Activated CD4-positive, alpha-beta memory T cell treated with anti-CD3 and anti-CD28 coated beads, Interleukin-2, amount 10 ng/mL, durations not matched to agents 7 days and 5 days (primary cell): ENCODE measurements at places on chromosomes 2 and 18. TPM values are rescaled to one million over a fixed set of nuclear protein-coding genes. Genes with fewer than 3 reads are reported as not detected.

RAX gene
- total RNA-seq, result not detected

FABP1 gene
- total RNA-seq, result not detected

LONRF2 gene
- total RNA-seq, result 0.10 TPM

CD28 gene
- total RNA-seq, result 194 TPM

CD207 gene
- not detected for total RNA-seq

SP110 gene
- 128 TPM for total RNA-seq

PLEKHH2 gene
- total RNA-seq, result 0.48 TPM

DNA sequence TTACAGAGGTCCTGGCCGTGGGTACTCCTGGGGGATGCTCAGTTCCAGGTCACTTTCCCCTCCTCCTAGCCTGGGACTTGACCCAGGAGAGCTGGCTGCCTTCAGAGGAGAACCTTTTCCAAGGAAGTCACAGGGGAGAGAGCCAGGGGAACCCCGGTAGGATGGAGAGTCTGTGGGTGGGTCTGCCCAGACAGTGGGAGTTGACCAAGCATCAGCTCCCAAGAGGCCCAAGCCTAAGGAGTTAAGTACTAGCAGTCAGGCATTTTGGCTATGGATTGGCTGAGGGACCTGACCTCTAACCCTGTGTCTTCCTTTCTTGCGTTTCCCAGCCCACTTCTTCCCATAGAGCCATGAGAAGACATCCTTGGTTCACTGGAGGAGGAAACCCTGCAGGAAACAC is 48.8 kb upstream of the PLB1 start:
- H3K4me3 ChIP-seq, result no peak overlapping the region
- DNase-seq, result no peak
- H3K36me3 ChIP-seq, result peaks cover 1% of the 10 kb centered on the region
- H3K27me3 ChIP-seq, result no peaks in the 10 kb centered on the region
- H3K27ac ChIP-seq, result no peak overlapping the region
- peaks cover 71% of the 10 kb centered on the region for H3K4me1 ChIP-seq

DNA sequence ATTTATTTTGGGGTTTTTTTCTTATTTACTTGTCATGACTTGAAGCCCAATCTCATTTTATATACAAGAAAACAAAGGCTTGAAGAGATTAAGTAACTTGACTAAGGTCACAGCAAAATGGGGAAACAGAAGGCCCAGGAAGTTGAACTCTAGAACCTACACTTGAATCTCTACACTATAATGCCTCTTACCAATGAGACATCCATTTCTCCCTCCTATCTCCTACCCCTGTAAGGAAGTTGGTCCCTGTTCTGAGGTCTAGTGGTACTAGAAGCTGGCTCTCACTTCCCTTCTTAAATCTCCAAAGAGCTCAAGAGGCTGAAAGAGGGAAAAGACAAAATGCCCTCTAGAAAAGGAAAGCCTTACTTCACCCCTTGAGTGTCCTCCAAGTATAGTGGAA is 25.5 kb upstream of the IHH start:
- H3K27ac ChIP-seq, result no peak overlapping the region
- DNase-seq, result no peak
- H3K36me3 ChIP-seq, result peaks cover 3% of the 10 kb centered on the region
- H3K27me3 ChIP-seq, result no peaks in the 10 kb centered on the region

DNA sequence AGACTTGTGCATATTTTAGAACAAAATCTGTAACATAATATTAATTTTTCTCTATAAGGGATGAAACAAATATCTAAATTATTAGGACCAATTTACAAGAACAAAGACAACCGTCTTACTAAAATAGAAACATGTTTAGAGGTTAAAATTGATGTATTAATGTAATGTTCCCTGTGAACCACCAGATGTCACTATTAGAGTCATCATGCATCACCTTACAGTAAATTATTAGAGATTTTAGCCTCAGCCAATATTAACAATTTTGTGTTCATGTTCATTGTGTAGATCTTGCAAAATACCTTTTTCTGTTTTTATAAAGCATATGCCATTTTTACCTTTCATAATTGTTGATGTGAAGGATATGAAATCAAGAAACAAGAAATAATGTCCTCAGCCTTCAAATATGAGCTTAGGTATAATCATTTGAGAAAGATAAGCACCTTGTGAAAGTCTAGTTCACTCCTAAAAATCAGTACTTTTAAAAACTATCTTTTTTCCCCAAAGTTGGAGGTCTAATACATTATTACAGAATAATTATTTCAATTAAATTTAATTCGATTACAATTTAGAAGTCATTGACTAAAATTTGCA is 344.3 kb upstream of the KCNH7 start:
- H3K27ac ChIP-seq, result no peak overlapping the region
- H3K27me3 ChIP-seq, result no peaks in the 10 kb centered on the region
- no peaks in the 10 kb centered on the region for H3K36me3 ChIP-seq
- DNase-seq, result no peak
- H3K4me1 ChIP-seq, result no peaks in the 10 kb centered on the region

- no peak overlapping the region for H3K4me3 ChIP-seq
- H3K4me1 ChIP-seq, result peaks cover 1% of the 10 kb centered on the region
- no peak for DNase-seq
Measured at GRCh38 chr2:186611526-186611925, 21.7 kb downstream of the ITGAV start.

- H3K27ac ChIP-seq, result no peak overlapping the region
- no peaks in the 10 kb centered on the region for H3K27me3 ChIP-seq
- no peak for DNase-seq
- H3K4me1 ChIP-seq, result no peaks in the 10 kb centered on the region
Measured at GRCh38 chr2:153420394-153420793, 58.2 kb downstream of the RPRM start.

GRCh38 chr2:24421668-24422067 is 61.3 kb upstream of the ITSN2 start:
- H3K4me3 ChIP-seq, result no peak overlapping the region
- no peak overlapping the region for H3K27ac ChIP-seq
- DNase-seq, result peak; percentile 53
- H3K4me1 ChIP-seq, result no peaks in the 10 kb centered on the region
- H3K36me3 ChIP-seq, result no peaks in the 10 kb centered on the region
- peaks cover 2% of the 10 kb centered on the region for H3K27me3 ChIP-seq

DNA sequence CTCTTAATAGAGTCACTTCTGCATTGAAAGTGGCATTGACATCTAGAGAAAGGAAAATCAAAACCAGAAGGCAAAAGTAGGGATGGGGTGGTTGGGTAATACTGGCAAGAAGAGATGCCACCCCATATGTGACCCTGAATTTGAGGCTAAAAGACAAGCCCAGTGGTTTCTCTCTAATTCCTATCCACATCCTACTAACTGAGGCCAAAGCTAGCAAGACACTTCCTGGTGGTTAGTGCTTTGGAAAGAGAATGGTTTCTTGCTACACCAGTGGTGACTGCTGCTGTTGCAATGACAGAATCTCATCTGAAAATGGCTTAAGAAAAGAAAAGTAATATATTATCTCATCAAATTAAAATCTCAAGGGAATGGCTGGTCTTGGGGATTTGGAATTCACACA is 640.6 kb downstream of the EPHA4 start:
- H3K27me3 ChIP-seq, result no peaks in the 10 kb centered on the region

DNA sequence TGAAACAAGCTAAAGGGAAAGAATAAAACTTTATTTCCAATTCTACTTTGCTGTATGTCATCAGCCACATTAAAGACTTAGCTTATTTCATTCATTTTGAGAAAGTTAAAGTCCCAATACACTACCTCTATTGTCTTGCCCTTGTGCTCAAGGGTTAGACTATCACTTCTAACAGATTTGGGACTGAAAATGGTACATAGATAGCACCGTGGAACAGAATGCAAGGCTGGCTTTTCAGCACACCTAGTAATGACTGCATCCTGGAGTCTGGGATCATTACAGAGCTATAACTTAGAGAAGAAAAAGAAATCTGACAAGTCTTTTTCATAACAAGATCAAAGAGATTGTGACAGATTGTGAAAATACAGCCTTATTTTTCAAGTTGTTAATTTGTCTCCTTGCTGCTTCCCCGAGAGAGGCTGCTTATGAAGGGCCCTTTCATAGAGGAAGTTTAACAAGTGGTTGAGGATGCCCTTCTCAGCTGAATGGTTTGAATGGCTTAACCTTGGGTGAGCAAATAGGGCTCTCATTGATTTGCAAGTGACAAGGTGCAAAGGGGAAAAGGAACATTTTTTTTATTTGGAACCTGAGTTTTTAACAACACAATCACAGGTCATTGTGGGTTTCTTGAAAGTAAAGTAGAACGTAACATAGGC is 371.8 kb downstream of the EPHA4 start:
- no peaks in the 10 kb centered on the region for H3K36me3 ChIP-seq
- H3K27ac ChIP-seq, result no peak overlapping the region
- no peak overlapping the region for H3K4me3 ChIP-seq
- no peaks in the 10 kb centered on the region for H3K27me3 ChIP-seq
- no peaks in the 10 kb centered on the region for H3K4me1 ChIP-seq

- H3K36me3 ChIP-seq, result peaks cover 22% of the 10 kb centered on the region
- H3K27ac ChIP-seq, result no peak overlapping the region
- peaks cover 23% of the 10 kb centered on the region for H3K4me1 ChIP-seq
- DNase-seq, result no peak
- H3K27me3 ChIP-seq, result no peaks in the 10 kb centered on the region
Measured at GRCh38 chr2:85958731-85959130, 69.9 kb upstream of the ST3GAL5 start.

DNA sequence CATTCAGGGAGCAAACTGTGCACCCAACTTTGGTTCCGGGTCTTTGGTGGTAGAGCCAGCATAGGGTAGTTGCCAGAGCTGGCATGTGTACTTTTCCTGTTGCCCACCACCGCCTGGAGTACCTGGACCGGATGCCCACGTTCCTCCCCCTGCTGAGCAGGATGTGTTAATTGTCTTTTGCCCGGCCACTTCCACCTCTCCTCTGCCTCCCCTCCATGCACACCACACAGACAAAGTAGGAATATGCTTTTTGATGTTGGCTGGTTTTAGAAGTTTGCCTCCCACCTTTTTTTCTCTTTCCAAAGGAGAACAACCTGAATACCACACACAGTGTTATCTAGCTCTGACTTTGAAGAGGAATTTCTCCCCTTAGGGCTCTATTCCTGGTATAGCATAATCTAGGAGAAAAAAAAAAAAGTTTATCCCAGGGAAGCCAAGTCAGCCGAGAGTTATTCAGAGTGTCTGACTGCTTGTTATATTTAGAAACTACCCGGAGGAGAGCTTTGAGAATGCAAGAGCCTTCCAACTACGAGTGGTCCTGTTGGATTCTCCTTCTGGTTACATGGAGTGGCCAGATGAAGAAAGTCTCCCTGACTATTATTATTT is 111.9 kb downstream of the SETBP1 start:
- H3K27ac ChIP-seq, result no peak overlapping the region
- H3K4me3 ChIP-seq, result no peak overlapping the region
- peaks cover 11% of the 10 kb centered on the region for H3K27me3 ChIP-seq
- no peaks in the 10 kb centered on the region for H3K36me3 ChIP-seq
- DNase-seq, result no peak

GRCh38 chr2:178105566-178105965 is 6.7 kb upstream of the RBM45 start:
- no peaks in the 10 kb centered on the region for H3K4me1 ChIP-seq
- no peak for DNase-seq
- no peak overlapping the region for H3K4me3 ChIP-seq
- no peaks in the 10 kb centered on the region for H3K36me3 ChIP-seq
- H3K27me3 ChIP-seq, result no peaks in the 10 kb centered on the region
